Calu3 (cell line): ENCODE measurements at places on chromosomes 3 and 15.

DNA sequence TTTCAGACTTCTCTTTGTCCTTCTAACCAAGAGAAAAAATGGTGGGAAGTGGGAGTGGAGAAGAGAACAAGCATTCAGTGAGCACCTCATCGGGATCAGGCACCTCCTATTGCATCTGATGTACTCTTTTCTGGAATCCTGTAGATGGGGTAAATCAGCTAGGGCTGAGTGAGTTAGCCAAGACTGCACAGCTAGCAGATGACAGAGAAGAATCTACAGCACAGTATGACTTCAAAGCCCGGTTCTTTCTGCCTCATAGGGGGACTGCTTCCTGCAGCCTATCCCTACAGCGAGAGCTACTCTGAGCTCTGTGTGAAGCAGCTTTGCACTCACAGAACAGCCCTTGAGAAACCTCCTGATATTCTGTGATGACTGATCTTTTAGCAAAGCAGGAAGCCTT is 275.2 kb upstream of the MEIS2 start:
- DNase-seq = no peak

GRCh38 chr3:100335434-100335833 is 877 bp downstream of the NIT2 start:
- peak; percentile 26 for DNase-seq

- DNase-seq = no peak
Observed at GRCh38 chr3:23304424-23304823, 101.3 kb downstream of the UBE2E2 start.

DNA sequence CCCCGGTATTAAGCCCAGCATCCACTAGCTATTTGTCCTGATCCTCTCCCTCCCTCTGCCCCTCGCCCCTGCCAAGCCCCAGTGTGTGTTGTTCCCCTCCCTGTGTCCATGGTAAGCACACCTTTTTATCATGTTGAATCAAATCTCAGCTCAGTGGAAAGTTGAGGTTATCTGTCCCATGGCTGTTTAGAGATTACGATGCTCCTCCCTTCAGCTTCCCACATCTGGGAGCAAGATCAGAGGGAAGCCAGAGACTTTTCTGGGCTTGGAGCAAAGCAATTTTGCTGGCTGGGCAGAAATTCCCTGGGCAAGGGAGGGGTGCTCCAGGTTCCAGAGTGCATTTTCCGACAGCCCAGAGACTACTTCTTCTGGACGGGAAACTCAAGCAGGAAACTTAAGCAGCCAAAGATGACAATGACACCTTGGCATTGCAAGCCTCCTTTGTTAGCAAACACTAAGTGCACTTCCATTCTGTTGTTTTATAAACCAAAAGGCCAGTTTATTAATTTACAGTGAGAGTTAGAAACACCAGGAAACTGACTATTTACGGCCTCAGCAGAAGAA is 104.5 kb downstream of the MESD start:
- no peak for DNase-seq

DNA sequence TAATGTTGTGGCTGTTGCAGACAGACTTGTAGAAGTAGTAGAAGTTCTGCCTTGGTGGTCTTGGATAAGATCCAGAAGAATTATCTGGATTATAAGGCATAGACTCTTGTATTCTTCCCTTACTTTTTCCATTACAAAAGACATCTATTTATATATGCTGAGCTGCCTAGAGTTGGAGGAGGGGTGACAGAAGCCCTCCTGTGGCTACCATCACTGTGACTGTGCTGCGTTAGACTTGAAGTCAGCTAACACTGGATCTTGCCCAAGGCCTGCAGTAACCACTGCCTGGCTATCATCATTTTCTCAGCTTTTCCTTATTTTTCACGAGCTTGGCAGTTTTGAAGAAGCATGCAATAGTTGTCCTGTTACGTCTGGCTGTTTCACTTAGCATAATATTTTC is 684.8 kb upstream of the BCHE start:
- no peak for DNase-seq

GRCh38 chr15:56582785-56583184 is 117.8 kb upstream of the MNS1 start:
- DNase-seq = no peak

DNA sequence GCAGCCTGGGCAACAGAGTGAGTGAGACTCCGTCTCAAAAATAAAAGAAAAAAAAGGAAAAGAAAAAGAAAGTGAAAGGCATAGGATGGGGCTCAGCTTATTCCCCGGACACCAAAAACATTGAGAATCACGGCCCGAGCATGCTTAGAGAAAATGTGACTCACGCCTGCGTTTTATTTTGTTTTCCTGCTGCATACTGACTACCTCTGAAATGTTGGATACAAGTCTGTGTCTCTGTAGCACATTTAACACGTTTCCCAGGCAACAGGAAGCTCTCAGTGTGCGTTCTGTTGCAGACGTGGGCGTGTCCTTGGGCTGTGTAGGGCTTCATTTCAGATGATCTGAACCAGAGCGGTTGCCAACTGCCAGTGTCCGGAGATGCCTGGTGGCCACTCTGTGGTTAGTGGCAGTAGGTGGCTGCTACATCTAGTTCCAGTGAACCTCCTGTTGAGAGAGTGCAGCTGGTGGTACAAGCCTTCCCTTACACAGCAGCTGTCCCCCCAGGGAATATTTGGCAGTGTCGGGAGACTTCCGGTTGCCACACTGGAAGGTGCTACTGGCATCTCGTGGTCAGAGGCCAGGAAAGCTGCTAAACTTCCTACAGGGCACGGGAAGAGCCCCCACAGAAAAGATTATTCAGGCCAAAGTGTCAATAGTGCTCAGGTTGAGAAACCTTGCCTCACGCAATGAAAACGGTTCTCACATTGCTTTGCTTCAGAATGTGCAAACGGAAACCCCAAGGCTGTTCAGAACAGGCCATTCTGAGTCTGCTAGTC is 3.0 kb downstream of the SLC51A start:
- no peak for DNase-seq

DNA sequence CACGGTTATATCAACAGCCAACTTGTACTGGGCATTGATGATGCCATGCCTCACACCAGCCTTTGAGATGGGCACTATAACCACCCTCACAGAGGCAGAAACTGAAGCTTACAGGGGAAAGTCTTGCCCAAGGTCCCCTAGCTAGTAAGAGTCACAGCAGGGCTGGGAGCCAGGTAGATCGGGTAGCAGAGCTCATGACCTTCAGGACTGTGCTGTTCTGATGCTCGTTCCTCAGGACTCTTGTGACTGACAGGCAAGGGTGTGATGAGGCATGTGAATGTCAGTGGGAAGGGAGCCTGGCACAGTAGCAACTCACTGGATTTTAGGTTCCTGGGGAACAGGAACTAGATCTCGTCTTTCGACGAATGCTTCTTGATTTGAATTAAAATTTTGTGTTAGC is 65.7 kb downstream of the RLBP1 start:
- DNase-seq = no peak

- DNase-seq = no peak
Observed at GRCh38 chr3:187888701-187889100, 143.4 kb upstream of the BCL6 start.

- DNase-seq = no peak
Observed at GRCh38 chr3:109131276-109131675, 5.2 kb upstream of the C3orf85 start.

DNA sequence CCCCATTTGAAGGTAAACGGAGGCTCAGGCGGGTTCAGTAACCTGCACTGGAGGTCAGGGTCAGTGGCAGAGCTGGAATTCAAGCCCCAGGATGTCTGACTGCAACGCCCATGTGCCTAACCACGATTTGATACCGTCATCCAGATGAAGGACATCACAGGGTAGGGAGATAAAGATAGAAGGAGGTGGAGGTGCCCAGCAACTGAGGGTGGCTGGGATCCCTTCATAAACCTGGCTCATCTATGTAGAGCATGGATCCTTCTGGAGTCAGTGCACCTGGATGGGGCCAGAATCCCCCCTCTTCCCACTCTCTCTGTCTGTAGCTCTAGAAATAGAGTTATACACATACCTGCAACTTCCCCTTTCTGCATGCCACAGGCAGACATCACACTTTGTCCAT is 41.3 kb downstream of the GOLGA8S start:
- DNase-seq = no peak

DNA sequence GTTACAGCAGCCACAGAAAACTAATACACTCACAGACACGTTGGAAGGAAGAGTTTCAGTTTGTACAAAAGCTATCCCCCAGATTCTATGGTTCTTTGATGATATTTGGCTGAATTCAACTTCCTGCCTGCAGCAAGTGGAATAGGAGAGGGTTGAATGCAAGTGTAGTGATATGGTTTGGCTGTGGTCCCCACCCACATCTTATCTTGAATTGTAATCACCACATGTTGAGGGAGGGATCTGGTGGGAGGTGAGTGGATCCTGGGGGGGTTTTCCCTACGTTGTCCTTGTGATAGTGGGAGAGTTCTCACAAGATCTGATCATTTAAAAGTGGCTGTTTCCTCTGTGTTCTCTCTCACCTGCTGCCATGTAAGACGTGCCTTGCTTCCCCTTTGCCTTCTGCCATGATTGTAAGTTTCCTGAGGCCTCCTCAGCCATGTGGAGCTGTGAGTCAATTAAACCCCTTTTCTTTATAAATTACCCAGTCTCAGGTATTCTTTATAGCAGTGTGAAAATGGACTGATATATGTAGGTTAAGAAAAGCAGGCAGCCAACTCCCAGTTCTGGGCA is 29.8 kb downstream of the NMNAT3 start:
- no peak for DNase-seq
